Activated CD4-positive, CD25-positive, alpha-beta regulatory T cell (primary cell): ENCODE measurements at places on chromosomes 7 and 10.

DNA sequence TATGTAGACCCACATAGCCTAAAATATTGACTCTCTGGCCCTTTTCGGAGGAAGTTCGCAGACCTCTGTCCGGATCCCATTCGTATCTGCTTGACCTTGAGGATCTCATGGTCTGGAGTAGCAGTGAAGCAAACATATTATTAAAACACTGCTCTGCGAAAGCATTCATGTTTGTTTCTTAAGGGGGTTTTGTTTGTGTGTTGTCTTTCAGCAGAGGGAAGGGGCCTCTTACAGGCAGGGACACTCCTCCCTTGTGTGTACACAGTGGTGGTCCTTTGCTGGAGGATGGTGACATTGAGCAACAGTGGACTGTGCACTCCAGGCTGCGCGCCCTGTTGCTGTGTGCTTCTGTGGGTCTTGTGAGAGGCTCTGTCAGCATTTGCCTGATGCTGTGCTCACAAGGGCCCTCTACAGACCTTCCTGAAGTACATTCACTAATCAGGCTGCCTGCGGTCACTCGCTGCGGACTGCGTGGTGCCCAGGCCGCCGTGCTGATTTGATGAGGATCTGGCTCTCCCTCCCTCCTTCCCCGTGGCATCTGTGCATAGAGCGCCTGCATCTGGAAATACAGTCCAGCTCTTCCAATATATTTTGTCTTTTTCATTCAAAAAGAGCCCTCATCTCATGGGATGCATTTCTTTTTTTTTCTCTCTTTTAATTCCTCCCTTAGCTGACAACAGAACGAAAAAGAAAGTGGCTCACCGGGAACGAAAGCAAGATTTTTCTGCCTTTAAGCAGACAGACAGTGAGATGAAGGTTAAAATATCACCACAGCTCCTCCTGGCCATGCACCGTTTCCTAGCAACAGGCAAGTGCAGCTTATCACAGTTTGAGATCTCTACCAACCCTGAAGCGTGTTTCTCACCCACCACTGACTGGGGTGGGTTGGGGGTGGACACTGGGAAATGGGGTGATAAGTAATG lies 135.8 kb downstream of the CNNM2 start:
- DNase-seq = no peak

DNA sequence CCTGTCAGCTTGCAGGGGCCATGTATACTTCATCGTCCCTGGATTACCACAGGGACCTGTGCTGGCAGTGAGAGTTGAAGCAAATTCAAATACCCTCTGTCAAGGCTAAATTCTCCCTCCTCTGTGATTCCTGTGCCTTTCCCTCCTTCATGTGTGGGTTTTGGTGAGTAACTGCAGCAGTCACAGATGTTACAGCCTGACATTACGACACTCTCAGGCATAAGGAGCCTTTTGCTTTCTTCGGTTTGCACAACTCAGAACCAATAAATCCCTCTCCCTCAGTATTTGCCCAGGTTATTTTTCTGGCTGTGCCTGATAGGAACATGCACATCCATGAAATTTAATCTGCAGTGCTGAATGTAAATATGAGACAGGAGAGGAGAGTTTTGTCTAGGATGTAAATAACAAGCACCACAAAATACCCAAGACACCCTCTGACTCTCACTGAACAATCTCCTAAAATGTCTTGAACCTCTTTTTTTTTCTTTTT lies 997.2 kb upstream of the GHITM start:
- no peak for DNase-seq

DNA sequence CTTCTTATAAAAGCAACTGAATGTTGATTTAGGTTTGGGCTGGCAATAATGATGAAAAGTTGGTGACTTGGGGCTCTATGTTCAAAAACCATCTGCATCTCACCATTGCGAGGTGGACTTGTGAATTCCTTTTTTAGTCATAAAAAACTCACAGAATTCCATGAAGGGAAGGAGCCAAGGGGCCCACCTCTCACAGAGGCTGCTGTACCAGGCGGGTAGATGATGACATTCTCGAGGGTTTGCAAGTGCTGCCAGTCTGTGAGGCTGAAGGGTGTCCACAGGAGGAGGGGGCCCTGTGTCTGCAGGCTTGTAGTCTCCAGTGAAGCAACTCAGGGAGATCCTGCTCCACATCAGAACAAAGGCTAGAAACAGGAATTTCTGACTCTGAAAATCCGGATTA lies 195.5 kb upstream of the ZNF32 start:
- no peak for DNase-seq

- no peak for DNase-seq
Observed at GRCh38 chr10:51881213-51881612, 181.8 kb upstream of the CSTF2T start.

- DNase-seq = no peak
Observed at GRCh38 chr7:34044734-34045353, 139.5 kb downstream of the BMPER start.

DNA sequence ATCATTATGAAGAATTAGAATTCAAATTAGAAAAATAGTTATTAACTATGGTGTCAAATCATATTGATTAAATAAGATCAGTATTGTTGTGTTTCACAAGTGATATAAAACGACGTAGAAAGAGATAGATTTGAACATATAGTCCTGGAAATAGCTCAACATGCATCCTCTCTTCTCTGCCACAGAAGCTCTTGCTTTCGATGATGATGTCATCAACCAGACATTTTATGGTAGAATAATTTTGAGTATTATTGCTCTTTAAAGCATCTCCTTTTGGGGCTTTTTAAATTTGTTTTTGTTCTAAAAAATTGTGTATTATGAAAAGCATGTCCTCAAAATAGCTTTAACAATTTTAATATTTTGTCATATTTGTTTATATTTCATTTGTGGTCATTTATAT lies 95.0 kb downstream of the DGKB start:
- no peak for DNase-seq

DNA sequence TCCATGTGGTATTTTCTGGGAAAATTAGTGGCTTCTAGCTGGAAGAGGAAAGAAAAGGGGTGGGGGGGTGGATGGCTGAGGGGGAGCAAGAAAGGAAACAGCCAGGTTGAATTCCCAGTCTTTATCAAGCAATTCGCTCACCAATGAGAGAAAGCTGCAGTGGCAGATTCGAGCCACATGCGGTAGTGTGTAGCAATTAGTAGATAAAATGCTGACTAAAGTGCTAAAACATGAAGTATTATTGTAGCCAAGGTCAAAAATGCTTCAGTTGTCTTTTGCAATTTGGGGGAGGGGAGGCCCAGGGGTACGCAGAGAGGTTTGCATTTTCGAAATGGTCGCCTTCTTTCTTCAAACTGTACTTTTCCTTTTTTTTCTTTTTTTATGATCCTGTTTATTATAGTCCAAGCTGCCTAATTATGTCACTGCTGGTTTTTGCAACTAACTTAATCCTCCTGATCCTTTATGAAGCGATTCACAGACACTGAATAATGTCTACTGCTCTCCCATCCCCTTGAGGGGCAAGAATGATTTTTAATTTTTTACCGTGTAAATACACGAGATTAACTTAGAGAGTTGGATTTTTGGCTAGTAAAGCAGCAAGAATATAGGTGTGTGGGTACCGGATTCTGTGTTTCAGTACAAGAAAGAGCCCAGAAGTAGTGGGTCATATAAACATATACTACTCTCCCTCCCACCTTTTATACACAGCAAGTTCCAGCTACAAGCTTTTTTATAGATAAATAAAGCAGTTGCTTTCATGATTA lies 3.6 kb upstream of the ARID5B start:
- no peak for DNase-seq

DNA sequence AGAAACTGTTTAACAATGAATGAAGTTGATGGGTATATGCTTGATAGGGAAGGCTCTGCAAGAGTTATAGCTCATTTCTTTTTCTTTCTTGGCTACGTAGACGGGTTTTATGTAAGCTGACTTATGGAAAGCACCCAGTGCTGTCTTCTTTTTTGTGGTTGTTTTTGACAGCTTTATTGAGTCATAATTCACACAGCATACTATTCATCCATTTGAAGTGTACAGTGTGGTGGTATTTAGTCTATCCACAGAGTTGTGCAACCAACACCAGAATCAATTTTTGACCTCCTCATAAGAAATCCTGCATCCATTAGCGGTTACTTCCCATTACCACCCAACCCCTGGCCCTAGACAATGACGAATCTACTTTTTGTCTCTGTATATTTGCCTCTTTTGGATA lies 240.6 kb upstream of the KIAA1217 start:
- no peak for DNase-seq

DNA sequence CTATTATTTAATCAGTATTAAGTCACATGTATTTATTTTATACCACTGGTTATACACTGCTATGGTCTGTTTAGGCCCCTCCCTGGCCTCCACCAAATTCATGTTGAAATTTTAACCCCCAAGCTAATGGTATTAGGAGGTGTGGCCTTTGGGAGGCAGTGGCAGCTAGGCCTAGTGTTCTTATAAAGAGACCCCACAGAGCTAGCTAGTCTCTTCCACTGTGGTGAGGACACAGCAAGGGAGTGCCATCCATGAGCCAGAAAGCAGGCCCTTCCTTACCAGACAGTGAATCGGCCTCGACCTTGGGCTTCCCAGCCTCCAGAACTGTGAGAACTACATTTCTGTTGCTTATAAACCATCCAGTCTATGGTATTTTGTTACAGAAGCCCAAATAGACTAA lies 28.7 kb downstream of the RBM48 start:
- no peak for DNase-seq

GRCh38 chr7:45601094-45601493 lies 26.9 kb downstream of the ADCY1 start:
- DNase-seq = no peak
